ENCODE measurements at places on chromosomes 1 and 21. TPM values are rescaled to one million over a fixed set of nuclear protein-coding genes. Genes with fewer than 3 reads are reported as not detected.

DNA sequence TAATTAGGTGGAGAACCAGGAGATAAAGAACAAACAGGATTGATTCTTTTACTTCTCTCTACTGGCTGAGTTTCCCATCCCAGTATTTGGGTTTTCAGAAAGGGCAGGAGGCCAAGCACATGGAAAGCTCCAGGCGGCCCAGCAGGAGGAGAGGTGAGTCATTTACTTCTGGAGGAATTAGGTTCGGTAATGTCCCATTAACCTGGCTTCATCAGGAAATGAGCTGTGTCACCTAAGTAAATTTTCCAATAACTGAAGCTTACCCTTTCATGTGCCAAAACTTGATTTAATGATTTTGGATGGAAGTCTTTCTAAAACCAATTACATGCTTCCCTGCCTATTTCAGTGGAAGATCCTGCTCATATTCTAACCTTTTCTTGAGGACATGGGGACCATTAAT is 257.6 kb upstream of the USP24 start:
- no peak for ATAC-seq

DNA sequence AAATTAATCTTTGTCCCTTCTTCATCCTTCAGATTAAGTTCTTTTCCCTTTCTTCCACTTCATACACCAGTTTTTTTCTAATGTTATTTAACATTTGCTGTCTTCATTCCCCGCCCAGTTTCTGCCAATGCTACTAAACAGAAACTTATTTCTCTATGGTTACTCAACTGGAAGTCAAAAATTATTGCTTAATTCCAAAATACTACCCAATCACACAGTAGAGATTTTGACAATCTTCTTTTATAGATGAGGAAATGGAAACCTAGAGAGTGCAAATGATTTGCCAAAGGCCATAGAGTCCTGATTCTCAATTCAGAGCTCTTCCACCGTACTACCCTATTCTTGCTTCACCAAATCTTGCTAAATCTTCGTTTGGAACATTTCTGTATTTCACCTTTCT is 58.1 kb upstream of the SH3GLB1 start:
- no peak for ATAC-seq

DNA sequence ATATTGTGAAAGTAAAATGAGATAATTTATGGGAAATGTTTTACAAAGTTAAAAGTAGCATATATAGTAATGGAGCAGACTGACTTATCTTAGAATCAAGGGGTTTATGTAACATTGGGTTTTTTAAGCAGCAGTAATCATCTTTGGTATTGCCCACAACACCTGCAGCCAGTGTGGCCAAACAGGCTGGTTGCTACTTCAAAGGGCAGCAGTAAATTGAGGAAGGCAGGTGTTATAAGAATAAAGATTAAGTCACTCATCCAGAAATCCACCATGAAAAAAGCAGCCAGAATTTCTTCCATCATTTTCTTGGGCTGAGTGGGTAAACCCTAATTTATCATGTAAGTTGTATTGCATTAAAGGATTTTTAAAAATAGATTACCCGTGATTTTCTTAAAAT is 16.7 kb downstream of the DYNLT5 start:
- no peak for ATAC-seq

- ATAC-seq: peak; percentile 68
These were observed 659 bp downstream of the AGO1 start for GRCh38 chr1:35883635-35884101.

The CYP4B1 gene
- total RNA-seq: not detected

The LMOD1 gene
- 0.64 TPM for total RNA-seq

The OR2M7 gene
- total RNA-seq: not detected
